ENCODE measurements at places on chromosomes 16 and 17. TPM values are rescaled to one million over a fixed set of nuclear protein-coding genes. Genes with fewer than 3 reads are reported as not detected.

The DERL2 gene
- 84.5 TPM for total RNA-seq

The RECQL5 gene
- total RNA-seq, result 30.9 TPM

The C17orf113 gene
- total RNA-seq, result 0.20 TPM

The C17orf100 gene
- total RNA-seq, result 1.6 TPM

The GAS2L2 gene
- total RNA-seq, result not detected

The ATP2A1 gene
- 2.5 TPM for total RNA-seq

The TBC1D3D gene
- 2.7 TPM for total RNA-seq

The RNF43 gene
- total RNA-seq, result not detected

The SCN4A gene
- total RNA-seq, result not detected

The HDAC5 gene
- total RNA-seq, result 40.4 TPM

The FAM83G gene
- total RNA-seq, result 11.1 TPM

The TBC1D3H gene
- total RNA-seq, result not detected

The TPSD1 gene
- total RNA-seq, result not detected

The ZSWIM7 gene
- total RNA-seq, result 18.0 TPM

The KRTAP9-2 gene
- total RNA-seq, result not detected

The WFIKKN1 gene
- 0.28 TPM for total RNA-seq

The HSD17B1 gene
- 1.0 TPM for total RNA-seq

The SKAP1 gene
- total RNA-seq, result 0.51 TPM

The ARHGDIG gene
- total RNA-seq, result 0.93 TPM

The NUFIP2 gene
- 51.1 TPM for total RNA-seq

The HS3ST4 gene
- total RNA-seq, result not detected

The NDUFB10 gene
- 124 TPM for total RNA-seq

The KRTAP3-1 gene
- not detected for total RNA-seq

The TLE7 gene
- not detected for total RNA-seq

The ARMC5 gene
- 17.3 TPM for total RNA-seq

The SCARF1 gene
- 93.7 TPM for total RNA-seq

The MT1F gene
- total RNA-seq, result 1.4 TPM

The CCL5 gene
- total RNA-seq, result not detected

The GRAP gene
- total RNA-seq, result 43.6 TPM

The SAMD14 gene
- 15.6 TPM for total RNA-seq

The CACNG3 gene
- total RNA-seq, result not detected

The ADGRG1 gene
- total RNA-seq, result 116 TPM

The CEMP1 gene
- not detected for total RNA-seq

The HS3ST3A1 gene
- not detected for total RNA-seq

The LRRC46 gene
- 0.42 TPM for total RNA-seq

The PPP1R1B gene
- total RNA-seq, result not detected

The KCNH6 gene
- not detected for total RNA-seq

The MT1H gene
- total RNA-seq, result not detected

Measured in endothelial cell of umbilical vein (primary cell).